ENCODE measurements at places on chromosomes 2 and 18.

- no peak for DNase-seq
These were observed 8.6 kb upstream of the NCOA1 start for GRCh38 chr2:24482251-24482971.

GRCh38 chr18:79422022-79422782, 26.5 kb downstream of the NFATC1 start:
- no peak for DNase-seq

GRCh38 chr18:35324926-35325655, 19.1 kb downstream of the ZNF24 start:
- DNase-seq: no peak

DNA sequence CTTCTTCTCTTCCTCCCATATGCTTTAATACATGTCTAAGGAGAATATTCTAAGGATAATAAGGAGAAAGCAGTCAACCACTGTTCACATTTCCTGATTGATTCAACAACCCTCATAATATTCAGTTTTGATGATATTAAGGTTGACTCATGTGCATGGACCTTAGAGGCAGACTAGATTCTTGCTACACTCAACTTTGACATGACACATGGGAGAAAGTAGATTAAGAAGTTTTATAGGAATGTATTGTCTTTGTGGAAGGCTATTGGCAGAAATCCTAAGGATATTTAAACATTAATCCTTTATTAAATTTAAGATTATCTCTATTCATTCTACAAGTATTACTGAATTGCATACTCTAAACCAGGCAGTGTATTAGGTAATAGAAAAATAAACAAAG, 309.1 kb upstream of the CYRIA start:
- no peak for DNase-seq

DNA sequence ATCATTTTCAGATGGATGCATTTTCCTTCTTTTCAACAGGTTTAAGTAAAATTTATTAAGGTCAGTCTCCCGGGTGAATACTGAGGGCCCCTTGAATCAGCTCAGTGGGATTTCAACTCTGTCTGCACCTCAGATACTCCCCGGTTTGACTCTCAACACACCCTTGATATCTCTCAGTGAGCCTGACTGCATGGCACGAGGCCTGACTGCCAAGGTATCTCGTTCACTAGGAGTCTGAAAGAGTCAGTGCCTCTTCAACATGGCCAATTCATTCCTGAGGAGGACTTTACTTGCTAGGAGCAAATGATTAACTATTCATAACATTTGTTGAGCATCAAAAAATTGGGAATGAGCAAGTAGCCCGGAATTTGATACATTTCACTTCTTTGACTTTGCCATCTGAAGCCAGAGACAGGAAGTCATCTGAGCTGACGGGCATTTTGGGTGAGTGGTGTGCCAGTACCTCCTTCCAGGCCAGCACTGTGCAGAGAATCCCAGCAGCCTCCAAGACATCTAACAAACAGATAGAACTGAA, 81.0 kb downstream of the VAPA start:
- DNase-seq: no peak

DNA sequence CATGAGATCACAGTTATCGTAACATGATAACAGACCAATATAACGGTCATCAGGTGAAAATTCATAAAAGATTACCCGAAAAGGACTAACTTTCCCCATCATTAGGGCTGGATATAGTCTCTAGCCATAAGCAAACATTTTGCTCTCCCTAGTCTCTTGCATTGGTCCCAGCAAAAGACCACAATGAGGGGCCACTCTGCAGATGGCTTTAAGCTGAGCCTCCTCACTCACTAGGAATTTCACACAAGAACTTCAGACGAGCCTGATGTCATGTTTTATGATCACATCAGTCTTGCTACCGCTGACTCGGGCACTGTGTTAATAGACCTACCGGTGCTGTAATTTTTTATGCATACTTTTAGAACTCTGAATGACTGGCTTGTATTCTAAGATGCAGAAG, 35.2 kb downstream of the STK17B start:
- DNase-seq: no peak

Measured in spinal cord (tissue), 10 donors.